ENCODE measurements at places on chromosomes 16 and 17.

GRCh38 chr16:964356-965035 is 6.3 kb downstream of the LMF1 start:
- DNase-seq, result no peak

GRCh38 chr16:46607529-46607928 is 13.7 kb downstream of the SHCBP1 start:
- DNase-seq, result no peak

DNA sequence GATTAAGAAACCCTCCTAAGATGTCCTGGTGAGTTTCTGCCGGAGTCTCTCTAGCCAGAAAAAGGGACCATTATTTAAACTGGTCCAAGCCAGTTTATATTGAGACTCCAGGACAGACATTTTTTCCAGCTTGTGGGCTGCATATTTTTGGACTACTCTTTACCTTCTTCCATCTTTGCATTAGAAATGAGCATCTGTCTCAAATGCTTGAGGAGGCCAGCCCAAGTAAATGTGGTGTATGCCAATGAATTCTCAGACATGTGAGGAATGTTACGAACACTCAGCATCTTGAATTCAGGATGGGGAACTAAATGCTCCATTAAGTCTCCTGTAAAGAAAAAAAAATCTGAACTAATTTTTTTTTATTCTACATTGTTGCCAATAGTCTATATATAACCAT is 18.4 kb downstream of the TUBD1 start:
- no peak for DNase-seq

- DNase-seq, result peak; percentile 87
These were observed at the start of gene MAP1LC3B for GRCh38 chr16:87391950-87392820. MAP1LC3B (plus strand) TSS chr16:87392336; CDS start chr16:87392428, 92 bp downstream.

GRCh38 chr17:16988749-16989229 is 16.9 kb upstream of the TNFRSF13B start:
- no peak for DNase-seq

- no peak for DNase-seq
These were observed 68.1 kb upstream of the LGALS9 start for GRCh38 chr17:27562777-27563455.

DNA sequence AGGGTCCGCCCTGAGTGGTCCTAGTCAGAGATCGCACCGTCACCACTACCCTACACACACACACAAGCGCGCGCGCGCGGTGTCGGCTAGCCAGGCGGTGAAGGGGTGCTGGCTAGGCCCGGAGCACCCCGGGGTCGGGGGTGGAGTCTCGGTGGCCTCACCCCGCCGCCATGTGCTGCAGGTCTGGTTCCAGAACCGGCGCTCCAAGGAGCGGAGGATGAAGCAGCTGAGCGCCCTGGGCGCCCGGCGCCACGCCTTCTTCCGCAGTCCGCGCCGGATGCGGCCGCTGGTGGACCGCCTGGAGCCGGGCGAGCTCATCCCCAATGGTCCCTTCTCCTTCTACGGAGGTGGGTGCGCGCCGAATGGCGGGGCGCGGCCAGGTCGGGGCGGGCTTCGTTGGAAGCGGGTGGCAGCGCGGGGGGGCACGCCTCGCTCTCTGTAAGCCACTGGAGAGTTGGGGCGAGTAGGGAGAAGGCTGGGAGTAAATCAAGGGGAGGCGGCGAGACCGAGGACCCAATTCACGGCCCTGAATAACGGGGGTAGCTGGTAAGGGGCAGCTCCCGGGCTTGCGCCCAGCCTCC is 4.8 kb downstream of the LHX1 start:
- no peak for DNase-seq

DNA sequence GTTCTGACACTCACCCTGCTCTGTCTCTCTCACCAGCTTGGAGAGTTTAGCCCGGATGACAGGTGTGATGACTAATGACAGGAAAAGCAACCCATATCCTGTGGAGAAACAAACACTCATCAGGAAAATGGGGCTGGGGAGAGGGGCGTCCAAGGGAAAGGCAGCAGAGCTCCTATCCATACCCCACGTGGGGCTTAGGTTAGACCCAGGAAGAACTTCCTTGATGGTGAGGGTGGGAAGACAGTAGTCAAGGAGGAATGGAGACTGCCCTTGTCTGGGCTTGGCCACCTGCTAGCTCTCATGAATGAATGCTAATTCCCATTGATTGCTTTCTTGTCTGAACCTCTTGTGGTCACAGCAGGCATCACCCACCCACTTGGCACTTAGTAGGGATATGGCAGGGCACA is 3.8 kb downstream of the SLC46A1 start:
- DNase-seq, result no peak

DNA sequence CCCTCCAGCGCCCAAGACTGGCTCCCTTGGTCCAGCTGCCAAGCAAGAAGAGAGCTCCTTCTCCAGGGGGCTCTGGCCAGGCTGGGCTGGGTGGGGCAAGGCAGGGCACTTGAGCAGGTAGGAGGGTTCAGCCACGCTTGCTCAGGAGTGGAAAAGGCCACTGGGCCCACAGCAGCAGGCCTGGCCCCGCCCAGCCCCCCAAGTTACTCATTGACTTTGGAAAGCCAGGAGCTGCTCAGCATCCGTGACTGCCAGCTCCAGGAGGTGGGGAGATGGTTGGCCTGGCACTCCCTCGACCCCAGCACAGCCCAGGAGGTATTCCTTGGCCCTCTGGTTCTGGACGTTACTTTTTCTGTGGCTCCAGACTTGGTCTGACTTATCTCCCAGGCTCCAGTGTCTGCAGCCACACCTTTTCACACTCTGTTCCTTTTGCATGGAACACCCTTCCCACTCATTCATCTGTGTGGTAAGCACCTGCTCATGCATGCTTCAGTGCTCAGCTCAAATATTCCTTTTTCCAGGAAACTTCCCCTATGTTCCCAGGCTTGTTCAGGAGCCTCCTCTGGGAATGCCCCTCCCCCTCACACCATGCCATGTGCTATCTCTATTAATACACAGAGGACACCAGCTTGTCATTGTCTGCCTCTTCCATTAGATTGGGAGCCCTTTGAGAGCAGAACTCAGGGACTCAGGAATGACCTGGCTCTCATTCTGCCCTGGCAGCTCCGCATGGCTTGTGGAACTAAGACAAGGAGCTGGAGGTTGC is at the start of gene CDH16:
TSS of gene CDH16 (minus strand) at position 83 of the 766 bp plus-strand sequence. CDS start 820 bp downstream, outside the sequence.
- no peak for DNase-seq

DNA sequence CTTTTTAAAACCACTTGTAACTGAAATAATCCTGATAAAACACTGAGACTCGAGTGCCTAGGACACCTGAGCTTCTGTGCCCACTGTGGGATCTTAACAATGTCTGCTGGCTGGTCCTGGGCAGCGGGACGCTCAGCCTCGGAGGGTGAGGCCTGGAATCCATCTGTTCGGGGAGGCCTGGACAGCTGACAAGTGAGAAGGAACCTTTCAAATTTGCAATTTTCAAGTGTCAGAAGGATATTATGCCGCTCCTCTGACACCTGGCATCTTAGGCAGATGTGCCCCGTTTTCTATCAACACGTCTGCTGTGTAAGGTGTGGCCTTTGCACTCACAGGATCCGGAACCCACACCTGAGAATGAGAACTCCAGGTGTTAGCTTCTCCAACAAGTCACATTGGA is 33.1 kb upstream of the C16orf78 start:
- no peak for DNase-seq

DNA sequence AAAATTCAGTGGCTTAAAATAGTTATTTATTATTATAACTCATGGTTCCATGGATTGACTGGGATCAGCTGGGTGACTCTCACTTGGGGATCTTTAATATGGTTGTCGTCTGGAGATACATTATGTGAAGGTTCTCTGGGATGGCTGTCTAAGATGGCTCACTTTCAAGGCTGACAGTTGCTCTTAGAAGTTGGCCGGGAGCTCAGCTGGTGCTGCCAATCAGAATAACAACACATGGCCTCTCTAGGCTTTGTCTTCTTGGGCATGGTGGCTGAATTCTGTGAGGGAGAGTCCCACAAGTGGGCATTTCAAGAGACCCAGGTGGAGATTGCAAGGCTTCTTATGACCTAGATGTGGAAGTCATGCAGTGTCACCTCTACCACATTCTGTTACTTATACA is 269.7 kb downstream of the CA10 start:
- no peak for DNase-seq

GRCh38 chr16:75203667-75204409 is 3.1 kb downstream of the CTRB2 start:
- no peak for DNase-seq

DNA sequence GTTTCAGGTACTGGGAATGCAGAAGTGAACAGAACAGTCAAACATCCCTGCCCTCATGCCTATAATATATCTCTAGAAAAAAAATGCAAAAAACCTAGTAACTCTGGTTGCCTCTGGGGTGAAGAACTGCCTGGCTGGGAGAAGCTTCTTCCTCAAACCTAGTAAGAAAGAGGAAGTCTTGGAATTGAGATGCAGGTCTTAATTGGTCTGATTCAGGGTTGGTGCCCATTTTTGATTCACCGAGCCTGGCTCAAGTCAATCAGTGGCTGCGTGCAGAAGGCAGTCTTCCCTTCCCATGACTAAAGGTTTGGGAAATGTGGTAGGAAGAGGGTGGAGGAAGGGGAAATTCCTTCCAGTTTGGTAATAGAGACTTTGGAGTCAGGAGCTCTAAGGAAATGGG is 22.4 kb downstream of the CDRT15 start:
- no peak for DNase-seq

DNA sequence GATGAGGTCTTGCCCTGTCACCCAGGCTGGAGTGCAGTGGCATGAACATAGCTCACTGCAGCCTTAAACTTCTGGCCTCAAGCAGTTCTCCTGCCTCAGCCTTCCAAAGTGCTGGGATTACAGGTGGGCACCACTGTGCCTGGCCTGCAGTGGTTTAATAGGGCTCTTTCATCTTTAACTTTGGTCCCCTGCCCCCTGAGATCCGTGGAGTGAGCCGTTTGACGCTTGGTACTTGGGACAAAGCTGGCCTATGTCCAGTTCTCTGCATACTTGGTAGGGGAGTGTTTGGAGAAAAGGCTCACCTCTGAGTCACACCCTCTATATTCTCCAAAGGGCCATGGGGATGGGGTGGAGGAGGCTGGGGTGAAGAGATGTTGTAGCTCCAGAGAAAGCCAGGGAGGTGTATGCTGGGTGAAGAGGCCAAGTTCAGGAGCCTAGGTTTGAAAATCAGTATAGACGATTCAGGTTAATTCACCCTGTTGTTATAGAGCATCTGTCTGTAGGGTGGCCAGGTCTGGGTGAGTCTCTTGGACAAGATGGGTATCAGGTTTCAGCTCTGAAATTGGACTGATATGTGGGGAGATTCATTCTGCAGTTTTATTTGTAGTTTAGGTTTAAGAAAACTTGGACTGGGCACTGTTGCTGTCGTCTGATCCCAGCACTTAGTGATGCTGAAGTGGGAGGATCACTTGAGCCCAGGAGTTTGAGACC is 17.6 kb downstream of the ABCC1 start:
- no peak for DNase-seq

- DNase-seq, result no peak
These were observed 12.8 kb upstream of the KSR1 start for GRCh38 chr17:27443491-27443890.

- DNase-seq, result no peak
These were observed 60.2 kb downstream of the CMC2 start for GRCh38 chr16:80946481-80946880.

DNA sequence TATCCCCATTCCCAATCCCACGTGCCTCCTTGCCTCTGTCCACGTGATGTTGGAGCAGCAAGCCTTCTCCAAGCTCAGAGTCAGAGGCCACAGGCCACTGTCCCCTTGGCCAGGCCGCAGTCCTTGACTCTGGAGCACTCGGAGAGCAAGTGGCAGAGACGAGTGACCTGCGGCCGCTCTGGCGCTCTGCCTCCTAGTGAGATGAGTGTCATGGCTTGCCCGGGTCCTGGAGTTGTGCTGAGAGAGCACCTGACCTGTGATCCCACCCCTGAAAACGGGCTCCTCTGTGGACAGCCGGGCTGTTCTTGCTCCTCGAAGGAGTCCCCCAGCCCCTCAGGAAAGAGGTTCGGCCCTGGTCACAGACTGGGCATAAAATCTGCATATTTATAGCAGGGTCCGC is 10.0 kb upstream of the FASN start:
- no peak for DNase-seq

DNA sequence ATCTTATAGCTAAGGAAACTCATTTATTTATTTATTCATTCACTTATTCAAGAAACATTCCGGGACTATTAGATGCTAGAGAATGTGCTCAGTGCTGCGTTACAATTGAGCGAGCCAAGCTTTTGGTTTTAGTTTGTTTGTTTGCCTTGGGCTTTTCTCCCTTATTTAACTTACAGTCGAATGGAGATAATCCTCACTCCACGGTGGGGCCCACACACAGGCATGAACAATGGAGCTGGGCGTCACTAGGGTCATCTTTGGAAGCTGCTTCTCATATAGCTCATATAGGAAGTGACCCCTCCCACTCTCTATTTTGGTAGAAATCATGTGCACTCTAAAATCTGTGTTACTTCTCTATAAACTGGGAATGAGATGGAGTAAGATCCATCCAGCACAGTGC is 210.0 kb downstream of the TMEM114 start:
- DNase-seq, result no peak

DNA sequence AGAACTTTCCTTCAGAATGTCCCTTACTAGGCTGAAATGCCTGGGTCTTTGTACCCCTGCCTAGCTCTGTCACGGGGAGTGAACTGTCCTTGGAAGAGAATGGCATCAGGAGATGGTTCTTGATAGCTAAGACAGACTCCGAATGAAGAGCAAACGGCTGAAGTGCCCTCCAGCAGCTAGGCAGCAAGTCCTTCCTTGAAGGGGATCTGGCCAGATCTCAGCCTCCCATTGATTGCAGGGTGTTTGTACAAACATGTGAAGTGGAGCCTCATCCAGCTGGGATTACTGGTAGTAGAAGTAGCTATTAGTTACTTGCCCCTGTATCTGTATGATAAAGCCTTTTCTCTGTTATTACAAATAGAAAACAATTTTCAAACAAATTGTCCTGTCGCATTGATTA is 30.9 kb downstream of the LRRC36 start:
- peak; percentile 75 for DNase-seq

Measured in NCI-H187 (cell line).